NCI-H524 treated with DMSO at 0.1 percent for 48 hours (cell line): ENCODE measurements at places on chromosomes 13 and 19.

DNA sequence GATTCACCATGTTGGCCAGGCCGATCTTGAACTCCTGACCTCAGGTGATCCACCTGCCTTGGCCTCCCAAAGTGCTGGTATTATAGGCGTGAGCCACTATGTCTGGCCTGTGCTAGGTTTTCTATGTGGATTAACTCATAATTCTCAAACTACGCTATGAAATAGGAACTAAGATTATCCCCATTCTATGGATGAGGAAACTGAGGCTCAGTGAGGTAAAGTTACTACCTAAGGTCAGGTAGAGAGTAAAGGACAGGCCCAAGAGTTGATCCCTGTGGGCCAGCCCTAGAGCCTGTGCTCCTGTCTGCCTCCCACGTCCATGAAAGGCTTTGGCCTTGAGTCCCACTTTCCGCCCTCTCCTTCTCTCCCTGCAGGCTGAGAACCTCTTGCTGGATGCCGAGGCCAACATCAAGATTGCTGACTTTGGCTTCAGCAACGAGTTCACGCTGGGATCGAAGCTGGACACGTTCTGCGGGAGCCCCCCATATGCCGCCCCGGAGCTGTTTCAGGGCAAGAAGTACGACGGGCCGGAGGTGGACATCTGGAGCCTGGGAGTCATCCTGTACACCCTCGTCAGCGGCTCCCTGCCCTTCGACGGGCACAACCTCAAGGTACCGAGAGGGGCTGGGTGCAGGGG is 20.1 kb downstream of the MARK4 start:
- no peak for DNase-seq

DNA sequence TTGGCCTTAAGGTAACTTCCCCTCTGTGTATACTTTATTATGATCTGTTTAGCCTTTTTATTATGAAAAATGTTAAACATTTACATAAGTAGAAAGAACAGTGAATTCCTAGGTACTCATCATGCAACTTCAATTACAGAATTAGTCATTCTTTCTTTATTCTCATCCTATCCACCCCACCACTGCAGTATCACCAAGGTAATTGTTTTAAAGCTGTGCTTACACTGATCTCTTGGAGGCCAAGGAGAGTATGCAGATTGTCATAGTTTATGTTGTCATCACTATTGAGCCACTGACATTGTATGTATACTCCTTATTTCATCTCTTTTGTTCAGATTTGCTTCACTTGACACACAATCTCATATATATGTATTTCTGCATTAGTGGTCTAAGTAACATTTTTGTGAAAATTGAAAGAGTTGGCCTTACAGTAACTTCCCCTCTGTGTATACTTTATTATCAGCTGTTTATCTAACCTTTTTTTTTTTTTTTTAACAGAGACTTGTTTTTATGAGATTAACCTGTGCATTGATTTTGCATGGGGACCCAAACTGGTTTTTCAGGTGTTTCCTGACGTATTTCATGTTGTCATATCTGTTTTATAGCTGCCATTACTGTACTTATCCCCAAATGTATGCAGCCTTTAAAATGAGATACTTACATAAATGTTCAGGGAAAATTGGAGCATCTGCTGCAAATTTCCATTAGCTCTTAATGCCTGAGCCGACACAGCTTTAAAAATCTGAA is 4.5 kb downstream of the ZNF507 start:
- DNase-seq: no peak

- no peak for DNase-seq
Measured at GRCh38 chr19:11425719-11426457, 6.8 kb upstream of the RGL3 start.

- no peak for DNase-seq
Measured at GRCh38 chr19:8575467-8575997, 1.7 kb downstream of the MYO1F start.

GRCh38 chr13:74287724-74288169 is 153.5 kb upstream of the KLF12 start:
- DNase-seq: peak; percentile 72

- DNase-seq: peak; percentile 26
Measured at GRCh38 chr19:46753420-46754155, 7.3 kb upstream of the STRN4 start.

DNA sequence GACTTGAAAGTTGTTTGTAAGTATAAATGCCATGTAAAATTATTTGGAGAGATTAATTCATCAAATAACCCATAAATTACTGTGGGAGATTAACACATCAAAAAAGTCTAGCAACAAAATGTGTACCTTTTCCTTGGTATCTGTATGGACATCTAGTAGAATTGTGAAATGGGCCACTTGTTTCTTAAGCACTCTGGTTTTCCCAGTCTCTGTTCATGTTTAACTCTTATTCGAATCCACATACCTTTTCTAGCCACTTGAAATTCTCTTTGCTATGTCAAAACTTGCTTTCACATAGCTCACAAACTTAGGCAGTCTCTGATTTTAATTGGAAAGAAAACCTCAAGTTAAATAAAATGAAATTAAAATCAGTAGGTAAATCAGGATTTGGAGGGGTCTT is 470.6 kb downstream of the LMO7 start:
- DNase-seq: no peak

- no peak for DNase-seq
Measured at GRCh38 chr19:16118489-16119033, 6.9 kb downstream of the RAB8A start.

GRCh38 chr19:13097463-13098258 is 5.0 kb downstream of the LYL1 start:
- no peak for DNase-seq

- no peak for DNase-seq
Measured at GRCh38 chr19:58557221-58558065, 968 bp downstream of the UBE2M start.

- no peak for DNase-seq
Measured at GRCh38 chr19:15379999-15380647, 536 bp upstream of the AKAP8 start.

DNA sequence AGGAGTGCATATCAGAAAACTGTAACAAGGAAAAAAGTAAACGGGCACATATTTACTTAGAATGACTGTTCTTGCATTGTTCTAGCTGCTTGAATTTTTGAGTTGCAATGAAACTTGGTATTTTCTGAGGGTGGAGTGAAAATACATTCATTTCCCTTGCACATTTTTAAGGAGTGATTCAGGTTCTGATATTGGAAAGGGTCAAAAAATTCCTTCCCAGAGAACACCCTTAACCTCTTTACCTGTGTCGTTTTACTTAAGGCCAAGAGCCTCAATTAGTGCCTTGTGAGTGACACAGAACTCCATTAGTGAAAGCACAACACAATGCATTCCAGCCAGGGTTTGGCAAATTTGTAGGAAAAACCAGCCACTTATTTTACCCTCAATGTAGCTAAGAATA is 2.3 kb downstream of the ITGBL1 start:
- no peak for DNase-seq

- DNase-seq: no peak
Measured at GRCh38 chr13:73025217-73026012, 33.4 kb upstream of the KLF5 start.

GRCh38 chr13:51557875-51558612 is 26.2 kb upstream of the WDFY2 start:
- no peak for DNase-seq

DNA sequence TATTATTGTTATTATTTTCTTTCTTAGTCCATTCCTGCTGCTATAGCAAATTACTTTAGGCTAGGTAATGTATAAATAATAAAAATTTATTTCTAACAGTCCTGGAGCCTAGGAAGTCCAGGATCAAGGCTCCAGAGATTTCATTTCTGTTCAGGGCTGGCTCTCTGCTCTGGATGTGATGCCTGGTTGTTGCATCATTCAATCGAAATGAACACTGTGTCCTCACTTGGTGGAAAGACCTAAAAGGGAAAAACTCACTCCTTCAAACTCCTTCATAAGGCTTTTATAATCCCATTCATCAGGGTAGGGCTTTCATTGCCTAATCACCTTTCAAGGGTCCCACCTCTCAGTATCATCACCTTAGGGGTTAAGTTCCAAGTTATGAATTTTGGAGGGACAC is 395.0 kb downstream of the EFNB2 start:
- no peak for DNase-seq

GRCh38 chr13:86087244-86087643 is 288.0 kb upstream of the SLITRK6 start:
- DNase-seq: no peak

DNA sequence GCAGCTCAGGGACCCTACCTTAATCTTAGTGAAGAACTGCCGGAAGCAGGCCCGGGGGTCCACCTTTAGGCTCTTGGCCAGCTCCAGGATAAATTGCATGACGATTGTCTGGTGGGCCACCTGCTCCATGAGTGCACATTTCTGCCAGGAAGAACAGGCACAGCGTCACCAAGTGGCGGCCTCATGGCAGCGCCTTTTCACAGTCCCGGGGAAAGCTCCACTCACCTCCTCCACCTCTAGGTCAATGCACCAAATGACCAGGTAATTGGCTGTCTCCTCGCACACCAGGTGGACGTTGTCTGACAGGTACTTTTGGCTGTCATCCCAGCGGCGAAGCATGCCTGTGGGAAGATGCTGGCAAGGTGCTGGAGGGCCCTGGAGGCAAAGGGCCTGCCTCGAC is 8.3 kb downstream of the CDC37 start:
- DNase-seq: no peak

DNA sequence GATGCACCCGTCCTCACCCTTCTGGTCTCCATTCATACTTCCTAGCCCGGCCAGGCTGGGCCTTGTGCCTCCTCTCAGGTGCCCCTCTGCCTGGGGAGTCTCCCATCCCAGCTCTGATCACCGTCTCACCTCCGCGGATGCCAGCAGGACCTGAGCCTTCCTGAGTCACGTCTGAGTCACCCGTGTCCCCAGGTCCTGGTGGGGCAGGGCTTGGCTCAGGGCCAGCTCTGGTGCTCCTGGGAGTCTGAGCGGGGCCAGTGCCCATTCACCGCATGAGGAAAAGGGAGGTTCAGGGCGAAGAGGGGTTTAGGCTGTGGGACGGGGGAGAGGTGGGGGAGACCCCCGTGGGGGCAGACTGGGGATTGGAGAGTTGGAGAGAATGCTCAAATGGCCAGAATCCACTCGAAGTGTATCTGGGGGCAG is 593 bp downstream of the ATP8B3 start:
- DNase-seq: no peak

GRCh38 chr13:28705461-28706083 is 13.2 kb downstream of the SLC46A3 start:
- peak; percentile 76 for DNase-seq

DNA sequence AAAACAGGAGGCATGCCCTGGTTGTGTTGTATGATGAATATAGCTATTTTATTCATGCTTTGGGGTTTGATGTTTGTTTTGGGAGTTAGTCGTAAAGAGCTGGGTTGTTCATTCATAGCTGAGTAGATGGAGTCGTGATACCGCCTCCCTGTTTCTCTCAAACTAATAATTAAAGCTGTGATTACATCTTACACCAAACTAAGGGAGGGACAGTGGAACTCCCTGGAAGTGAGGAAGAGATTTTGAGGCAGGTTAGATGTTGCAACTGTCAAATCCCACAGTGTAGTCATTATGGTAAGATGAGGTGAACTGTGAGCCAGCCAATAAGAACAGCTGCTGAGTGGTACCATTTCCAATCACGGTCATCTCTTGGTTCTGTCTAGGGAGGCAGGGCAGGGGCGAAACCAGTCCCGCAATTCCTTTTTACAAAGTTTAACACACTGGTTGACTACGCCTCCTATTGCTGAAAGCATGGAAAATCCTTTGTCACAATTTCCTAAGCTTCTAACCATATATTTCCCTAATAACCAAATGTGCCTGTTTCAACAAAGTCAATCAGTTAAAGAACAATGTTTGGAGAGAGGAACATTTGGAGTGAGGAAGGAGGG is 207.6 kb upstream of the SERP2 start:
- DNase-seq: no peak

GRCh38 chr19:41302624-41303351 is 7.2 kb upstream of the CCDC97 start:
- DNase-seq: no peak

DNA sequence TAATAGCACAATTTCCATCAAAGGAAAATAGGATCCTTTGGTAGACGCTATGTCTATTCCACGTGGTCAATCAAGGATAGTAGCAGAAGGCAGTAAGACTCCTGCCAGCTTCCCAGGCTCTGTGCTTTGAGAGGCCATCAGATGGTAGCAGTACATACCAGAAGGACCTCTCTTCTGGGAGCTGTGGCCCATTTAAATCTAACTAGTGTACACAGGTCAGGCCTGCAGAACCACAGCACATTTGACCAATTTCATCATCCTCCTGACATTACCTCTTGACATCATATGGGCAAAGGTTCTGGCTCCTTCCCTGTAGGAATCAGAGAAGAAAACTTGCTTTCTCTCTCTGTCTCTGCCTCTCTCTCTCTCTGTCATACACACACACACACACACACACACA is 229.6 kb upstream of the HTR2A start:
- DNase-seq: no peak

GRCh38 chr19:54558339-54558738 is 15.3 kb upstream of the LILRA2 start:
- DNase-seq: no peak

DNA sequence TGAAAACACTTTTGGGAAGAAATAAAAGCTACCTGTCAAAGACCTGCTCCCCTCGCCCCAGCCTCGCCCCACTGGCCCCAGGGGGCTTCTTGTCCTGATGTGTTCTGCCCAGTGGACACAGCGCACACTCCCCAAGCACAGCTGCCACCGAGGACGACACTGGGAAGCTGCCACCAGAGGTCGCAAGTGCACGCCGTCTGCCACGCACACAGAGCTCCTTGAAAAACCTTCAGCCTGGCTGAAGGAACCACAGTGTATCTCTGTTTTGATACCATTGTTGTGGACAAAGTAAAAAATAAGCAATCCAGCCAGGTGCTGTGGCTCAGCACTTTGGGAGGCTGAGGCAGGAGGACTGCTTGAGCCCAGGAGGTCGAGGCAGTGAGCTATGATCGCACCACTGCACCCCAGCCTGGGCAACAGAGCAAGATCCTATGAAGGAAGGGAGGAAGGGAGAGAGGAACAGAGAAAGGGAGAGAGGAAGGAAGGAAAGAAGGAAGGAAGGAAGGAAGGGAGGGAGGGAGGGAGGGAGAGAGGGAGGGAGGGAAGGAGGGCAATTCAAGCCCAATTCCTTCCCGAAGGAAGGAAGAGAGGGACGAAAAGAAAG is 57.3 kb downstream of the CEBPG start:
- peak; percentile 58 for DNase-seq

DNA sequence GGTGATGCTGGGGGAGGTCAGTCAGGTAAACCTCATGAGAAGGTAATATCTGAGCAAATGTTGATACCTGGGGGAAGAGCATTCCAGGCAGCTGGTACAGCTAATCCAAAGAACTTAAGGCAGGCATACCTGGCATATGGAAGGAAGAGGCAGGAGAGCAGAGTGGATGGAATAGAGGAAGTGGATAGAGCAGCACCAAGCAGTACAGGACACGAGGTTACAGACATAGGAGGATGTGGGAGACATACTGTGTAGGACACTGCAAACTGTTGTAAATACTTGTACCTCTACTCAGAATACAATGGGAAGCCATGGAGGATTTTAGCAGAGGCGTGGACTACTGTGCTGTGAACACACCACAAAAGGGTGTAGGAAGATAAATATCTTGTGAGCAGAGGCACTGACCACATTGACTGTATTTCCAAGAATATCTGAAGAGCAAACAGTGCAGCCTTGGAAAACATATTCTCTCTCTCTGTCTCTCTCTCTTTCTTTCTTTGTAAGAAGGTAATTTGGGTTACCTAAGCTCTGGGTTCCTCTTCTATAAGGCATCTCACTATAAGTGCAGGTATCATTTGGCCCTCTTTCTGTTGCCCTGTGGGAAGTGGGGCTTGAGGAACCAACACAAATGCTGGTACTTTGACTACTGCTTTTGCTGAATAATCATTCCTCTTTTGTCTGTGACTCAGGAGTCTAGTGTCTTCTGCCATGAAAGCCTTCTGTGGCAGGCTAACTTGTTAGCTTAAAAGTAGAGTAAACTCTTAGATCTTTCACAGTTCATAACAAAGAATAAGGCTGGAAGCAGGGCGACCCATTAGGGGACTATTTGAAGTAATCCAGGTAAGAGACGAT is 238.0 kb downstream of the VWA8 start:
- DNase-seq: no peak
